ENCODE measurements at places on chromosomes 1 and 21.

GRCh38 chr1:7932524-7933138, 8.0 kb downstream of the TNFRSF9 start:
- no peak for DNase-seq

GRCh38 chr1:209747580-209748262, 8.1 kb upstream of the TRAF3IP3 start:
- DNase-seq = peak; percentile 80

DNA sequence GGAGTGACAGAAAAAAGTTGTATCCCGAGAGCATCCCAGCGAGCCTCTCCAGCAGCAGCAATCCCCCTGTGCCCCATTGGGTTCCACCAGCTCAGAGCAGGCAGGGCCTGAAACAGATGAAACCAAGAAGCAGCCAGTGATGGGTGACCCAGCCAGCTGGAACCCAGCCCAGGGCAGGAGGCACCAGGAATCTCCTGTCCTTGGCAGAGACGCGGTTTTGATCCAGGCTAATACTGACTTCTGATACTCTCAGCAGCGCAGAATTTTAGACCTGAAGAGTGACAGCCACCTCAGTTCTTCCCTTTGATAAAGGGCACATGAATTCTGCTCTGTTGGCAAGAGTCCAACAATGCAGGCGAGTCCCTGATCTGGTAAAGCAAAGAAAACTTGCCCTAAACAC, 11.4 kb upstream of the OLIG1 start:
- no peak for DNase-seq

- DNase-seq = no peak
Measured at GRCh38 chr1:67166196-67166595, at the start of gene IL23R. IL23R (plus strand) TSS chr1:67166454; CDS start chr1:67168121, 1,667 bp downstream.

DNA sequence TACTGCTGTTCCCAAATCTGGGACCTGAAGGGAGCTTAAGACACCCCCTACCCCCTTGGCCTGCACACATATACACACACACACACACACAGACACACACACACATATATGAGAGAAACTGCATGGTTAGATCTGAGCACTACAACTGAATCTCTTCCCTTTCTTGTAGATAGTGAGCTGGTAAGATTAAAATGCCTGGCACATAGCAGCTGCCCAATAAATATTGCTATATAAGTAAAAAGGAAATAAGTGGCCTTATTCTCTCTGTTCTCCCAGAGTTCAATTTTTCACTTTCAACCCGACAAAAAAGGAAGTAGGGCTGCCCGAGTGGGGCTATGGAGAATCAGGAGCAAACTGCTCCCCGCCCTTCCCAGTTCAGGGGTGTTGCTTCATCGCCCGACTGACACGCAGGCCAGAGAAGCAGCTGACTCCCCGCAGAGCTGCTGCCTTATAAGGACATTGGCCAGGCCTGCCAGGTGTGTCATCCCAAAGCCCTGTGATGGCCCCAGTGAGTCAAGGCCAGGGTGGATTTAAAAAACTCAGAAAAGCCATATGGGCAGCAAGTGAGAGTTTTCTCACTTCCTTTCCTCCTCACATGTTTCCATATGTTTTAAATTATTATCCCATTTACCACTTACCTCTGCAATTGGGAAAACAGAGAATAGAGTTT, 106.5 kb upstream of the SLC44A3 start:
- DNase-seq = no peak

DNA sequence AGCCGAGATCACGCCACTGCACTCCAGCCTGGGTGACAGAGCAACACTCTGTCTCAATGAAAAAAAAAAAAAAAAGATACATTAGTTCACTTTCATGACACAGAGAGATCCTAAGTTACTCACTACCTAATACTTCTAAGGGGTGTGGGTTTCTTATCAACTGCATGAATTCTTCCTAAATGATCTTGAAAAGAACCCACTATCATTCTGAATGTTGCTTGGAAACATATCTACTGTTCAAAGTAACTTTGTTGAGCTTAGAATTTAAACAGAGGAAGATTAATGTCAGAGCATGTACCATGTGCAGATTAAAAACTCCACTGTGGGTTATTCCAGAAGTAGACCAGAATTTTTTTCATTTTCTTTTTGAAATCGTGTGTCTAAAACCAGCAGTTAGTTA, 241.5 kb downstream of the LTN1 start:
- no peak for DNase-seq

DNA sequence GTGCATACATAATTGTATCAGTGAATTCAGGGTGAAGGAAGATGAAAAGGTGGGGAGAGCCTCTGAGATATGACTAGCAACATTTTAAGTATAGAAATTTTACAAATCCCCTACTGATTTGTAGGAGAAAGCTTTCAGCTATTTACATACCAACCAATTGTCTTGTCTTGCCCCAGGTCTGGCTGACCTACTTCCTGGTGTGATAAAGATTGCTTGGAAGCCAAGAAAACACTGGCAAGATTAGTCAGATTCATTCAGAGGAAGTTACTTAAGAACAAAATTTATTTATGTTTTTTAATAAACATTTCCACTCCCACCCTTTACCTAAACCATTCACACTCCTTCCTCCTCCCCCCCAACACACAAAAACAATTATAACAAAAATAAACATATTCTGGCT, 17.5 kb downstream of the PTGS2 start:
- DNase-seq = no peak

- no peak for DNase-seq
Measured at GRCh38 chr1:58779801-58780382, 4.0 kb downstream of the JUN start.

- no peak for DNase-seq
Measured at GRCh38 chr1:58901008-58901407, 117.2 kb upstream of the JUN start.

- DNase-seq = no peak
Measured at GRCh38 chr1:229562686-229563085, 4.2 kb upstream of the ABCB10 start.

DNA sequence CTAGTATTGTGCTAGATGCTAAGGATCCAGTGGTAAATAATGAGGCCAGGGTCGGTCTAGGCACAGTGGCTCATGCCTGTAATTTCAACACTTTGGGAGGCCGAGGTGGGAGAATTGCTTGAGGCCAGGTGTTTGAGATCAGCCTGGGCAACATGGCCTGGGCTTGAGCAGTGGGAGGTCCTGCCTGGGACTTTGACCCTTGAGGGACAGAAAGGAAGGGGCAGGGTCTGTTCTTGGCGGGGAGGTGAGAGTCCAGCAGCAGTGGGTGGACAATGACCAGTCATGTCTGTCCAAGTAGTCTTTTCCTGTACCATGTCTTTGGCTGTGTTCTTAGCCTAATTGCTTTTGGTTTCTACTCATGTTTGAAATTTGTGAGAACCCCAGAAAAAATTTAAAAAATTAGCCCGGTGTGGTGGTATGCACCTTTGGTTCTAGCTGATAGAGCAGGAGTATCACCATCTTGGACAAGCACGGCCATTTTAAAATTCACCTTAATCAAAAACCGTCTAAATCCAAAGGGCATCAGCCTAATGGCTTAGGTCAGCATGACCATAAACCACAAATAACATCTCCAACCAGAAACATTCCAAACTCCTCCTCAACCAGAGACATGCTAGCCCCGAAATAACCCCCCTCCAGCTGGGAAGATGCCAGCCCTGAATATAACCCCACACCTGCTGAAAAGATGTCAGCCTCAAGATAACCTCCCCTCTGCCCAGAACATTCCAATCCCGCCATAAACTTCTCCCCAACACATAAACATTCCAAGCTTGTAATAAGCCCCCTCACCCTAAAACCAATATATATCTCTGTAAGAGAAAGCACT, 6.8 kb upstream of the AK2 start:
- no peak for DNase-seq

DNA sequence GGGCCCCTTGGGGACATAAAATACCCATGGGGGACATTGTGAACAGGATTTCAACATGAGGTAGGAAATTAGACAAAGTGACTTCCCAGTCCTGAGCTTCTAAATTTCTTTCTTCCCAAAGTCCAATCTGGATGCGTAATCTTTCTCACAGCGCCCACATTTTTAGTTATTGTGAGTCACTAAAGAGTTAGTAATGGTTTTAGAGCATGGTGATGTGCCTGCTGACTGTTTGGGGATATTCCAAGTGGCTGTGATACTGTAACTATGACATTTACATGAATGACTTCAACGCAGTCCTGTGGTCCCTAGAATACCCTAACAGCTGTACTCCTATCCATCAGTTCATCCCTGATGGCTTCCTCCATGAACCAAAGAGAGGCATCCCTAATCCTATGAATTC, 224.0 kb upstream of the COA6 start:
- DNase-seq = no peak

- no peak for DNase-seq
Measured at GRCh38 chr1:226525750-226526149, 22.8 kb upstream of the STUM start.

Measured in left forelimb (tissue), 1 donor.